ENCODE measurements at places on chromosomes 2 and 18. TPM values are rescaled to one million over a fixed set of nuclear protein-coding genes. Genes with fewer than 3 reads are reported as not detected.

IL36A gene
- total RNA-seq, result not detected

NTSR2 gene
- total RNA-seq, result not detected

DSEL gene
- 12.2 TPM for total RNA-seq

RESP18 gene
- total RNA-seq, result not detected

ADD2 gene
- total RNA-seq, result 0.88 TPM

EN1 gene
- 0.32 TPM for total RNA-seq

EHD3 gene
- total RNA-seq, result 36.4 TPM

FZD7 gene
- 30.3 TPM for total RNA-seq

PRLH gene
- not detected for total RNA-seq

FOXI3 gene
- not detected for total RNA-seq

ZNF385B gene
- not detected for total RNA-seq

FAM237A gene
- total RNA-seq, result not detected

ALPP gene
- total RNA-seq, result not detected

KCNK3 gene
- 3.9 TPM for total RNA-seq

RANBP2 gene
- 36.3 TPM for total RNA-seq

ECEL1 gene
- not detected for total RNA-seq

TUBB8B gene
- not detected for total RNA-seq

SFTPB gene
- total RNA-seq, result 1.9 TPM

APLF gene
- 2.6 TPM for total RNA-seq

CXCR1 gene
- not detected for total RNA-seq

RIT2 gene
- not detected for total RNA-seq

UGT1A8 gene
- not detected for total RNA-seq

Data from epithelial cell of alveolus of lung (primary cell).